ENCODE measurements at places on chromosomes 7 and 10. TPM values are rescaled to one million over a fixed set of nuclear protein-coding genes. Genes with fewer than 3 reads are reported as not detected.

DNA sequence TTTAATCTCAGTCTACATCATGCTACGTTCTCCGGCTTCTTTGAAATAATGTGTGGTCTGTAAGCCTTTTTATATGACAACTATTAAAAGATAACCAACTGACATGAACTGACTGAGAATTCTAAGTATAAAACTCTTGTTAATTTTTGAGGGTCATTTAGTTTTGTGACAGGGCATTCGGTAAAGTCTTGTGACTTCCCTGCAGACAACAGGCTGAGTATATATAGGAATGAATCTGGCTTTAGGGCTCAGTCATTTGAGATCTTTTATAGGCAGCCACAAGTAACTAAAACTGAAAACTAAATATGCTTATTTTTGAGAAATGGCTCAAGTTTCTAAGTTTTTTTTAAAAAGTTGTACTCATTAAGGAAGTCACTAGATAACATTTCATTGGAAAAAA lies 62.5 kb upstream of the SCIN start:
- no peak for DNase-seq

DNA sequence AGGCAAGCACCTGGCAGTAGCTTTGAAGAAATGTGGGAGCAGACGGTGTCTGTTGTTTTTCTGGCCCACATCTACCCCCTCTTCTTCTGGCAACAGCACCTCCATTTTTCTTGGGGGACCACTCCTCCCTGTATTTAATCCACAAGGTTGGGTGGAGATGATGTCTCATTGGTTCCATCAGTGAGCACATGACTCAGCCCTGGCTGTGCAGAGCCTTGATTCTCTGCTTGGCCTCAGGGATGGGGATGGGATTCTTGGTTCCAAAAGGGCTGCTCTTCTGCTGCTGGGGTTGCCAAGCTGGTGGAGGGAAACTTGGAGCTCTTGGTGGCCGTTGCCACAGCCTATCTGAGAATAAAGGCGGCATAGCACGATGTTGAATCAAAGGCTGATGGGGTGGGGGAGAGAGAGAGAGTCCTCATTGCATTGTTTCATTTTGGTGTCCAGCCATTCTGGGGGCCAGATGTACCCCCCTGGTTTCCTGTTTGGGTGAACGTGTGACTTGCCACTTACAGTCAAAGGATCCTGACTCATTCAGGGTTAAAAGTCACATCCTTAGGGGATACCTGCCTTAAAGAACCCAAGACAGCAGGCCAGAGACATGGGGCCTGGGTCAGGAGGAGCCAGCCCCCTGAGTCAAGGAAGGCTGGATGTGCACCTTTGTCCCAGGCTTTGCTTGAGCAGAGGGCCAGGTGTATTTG lies 25.9 kb downstream of the GRK5 start:
- DNase-seq = no peak

DNA sequence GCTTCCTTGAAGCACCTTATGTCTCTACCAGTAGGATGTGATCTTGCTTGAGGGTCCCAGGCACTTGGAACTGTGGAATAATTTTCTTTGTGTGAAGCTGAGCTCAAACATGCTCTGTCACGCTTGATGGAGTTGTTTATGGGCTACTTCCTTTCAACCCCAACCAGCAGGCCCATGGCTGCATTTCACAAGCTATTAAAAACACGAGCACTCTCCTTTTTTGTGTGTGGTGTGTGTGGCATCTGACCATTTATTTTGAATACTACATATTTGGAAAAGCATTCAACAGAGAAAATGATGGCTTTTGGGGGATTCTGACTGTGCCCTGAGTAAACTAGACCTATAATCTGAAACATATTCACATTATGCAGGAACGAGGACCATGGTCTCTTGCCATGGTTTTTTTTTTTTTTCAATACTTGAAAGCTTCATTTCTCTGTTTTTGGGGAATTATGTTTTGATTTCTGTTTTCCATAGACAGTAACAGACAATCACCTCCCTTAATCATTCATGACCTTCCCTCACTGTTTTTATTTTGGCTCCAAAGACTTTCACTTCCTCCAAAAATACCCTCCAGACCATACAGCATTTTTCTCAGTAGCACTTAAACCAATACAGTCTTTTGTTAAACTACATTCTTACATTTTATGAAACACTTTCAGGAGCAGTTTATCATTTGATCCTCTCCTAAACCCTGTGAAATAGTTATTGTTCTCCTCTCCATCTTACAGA lies 233.6 kb upstream of the BMPER start:
- DNase-seq = peak; percentile 4

GRCh38 chr10:6416892-6417512 lies 163.1 kb downstream of the PRKCQ start:
- no peak for DNase-seq

- DNase-seq = no peak
Measured at GRCh38 chr7:52095861-52096260, 779.3 kb upstream of the COBL start.

DNA sequence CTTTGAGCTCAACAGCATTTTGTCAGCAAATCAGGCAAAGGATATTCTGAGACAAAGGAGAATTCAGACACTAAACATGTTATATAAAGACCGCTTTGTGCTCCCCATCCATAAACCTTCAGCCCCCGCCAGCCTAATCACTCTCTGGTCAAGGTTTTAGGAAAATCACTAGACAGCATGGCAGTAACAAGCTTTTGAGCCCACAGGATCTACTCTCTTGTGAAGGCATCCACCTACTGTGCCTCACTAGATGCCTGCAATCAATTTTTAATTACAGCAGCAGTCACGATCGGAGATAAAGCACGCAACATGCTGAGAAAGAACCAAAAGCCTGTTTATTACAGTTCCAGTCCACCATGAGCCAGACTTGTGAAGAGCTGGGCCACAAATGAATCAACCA lies 19.1 kb downstream of the PDE1C start:
- DNase-seq = no peak

GRCh38 chr10:43801140-43801539 lies 152.5 kb upstream of the ZNF32 start:
- DNase-seq = no peak

DNA sequence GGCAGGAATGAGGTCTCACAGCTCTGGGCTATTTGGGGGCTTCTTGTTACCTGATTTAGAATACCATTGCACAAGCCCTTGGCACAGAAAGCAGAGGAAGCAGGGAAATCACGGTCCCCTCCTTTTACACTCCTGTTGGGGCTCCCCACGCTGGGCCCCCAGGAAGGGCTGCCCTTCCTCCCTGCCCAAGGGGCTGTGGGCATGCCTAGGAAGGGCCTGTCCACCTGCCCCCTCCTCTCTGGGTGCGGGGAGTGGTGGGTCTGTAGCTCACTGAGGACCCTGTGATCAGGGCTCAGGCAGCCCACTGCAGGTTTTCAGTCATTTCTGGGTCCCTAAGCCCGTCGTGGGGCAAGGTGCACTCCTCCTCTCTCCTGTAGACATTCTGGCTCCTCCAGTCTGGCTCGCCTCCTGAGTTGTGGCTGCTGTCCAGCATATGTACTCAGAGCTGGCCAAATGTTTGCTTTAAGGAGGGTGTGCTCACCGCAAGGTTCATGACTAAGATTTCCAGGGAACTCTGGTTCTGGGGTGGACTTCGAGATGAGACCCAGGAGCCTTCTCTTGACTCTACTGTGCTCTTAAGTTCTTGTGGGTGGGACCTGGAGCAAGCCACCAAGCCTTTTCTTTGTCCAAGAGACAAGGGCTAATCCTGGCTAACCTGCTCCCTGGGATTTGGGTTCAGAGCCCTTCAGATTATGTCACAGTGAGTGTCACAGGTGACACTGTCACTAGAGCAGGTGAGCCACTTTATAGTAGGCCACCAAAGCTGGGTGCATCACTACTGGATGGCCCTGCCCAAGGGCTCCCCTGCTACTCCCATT lies 56.0 kb downstream of the TACR2 start:
- no peak for DNase-seq

- DNase-seq = no peak
Measured at GRCh38 chr7:147971606-147972110, 618.9 kb upstream of the C7orf33 start.

GRCh38 chr10:80421707-80422536 lies 13.6 kb downstream of the PRXL2A start:
- no peak for DNase-seq

DNA sequence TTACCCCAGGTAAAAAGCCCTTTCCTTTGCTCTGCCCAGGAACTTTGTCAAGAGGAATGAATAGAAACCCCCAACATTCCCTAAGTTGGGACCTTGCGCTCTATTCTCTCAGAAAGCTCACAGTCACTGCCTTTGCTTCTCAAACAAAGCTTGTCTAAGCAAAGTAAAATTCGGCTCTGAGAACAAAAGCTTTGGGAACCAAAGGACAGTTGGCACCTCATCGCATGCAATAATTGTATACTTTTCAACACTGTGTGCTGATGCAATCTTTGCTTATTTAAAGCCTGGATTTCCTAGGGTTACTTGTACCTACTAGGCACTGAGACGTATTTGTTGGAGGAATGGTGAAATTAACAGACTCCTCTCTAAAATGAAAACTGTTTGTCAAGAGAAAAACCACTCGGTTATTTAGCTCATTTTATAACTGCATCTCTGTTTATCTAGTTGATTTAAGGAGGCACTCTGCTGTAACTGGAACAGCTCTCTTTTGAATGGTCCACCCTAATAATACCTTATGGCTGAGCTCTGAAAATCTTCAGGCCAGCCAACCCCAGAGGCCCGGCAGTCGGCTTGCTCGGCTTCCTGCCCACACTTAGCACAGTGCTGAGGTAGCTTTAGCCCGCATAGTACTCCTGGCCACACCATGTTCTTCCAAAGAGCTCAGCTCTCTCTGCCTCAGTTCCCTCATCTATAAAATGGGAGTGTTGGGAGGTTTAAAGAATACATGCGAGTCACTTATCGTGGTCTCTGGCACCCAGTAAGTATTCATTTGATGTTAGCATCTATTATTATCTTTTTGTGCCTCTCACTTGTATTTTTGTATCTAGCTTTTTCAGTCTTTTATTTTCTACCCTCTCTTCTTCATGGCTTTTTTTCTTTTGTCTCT lies 80.2 kb upstream of the PRR15 start:
- DNase-seq = no peak

- DNase-seq = no peak
Measured at GRCh38 chr7:28531291-28531690, 119.0 kb downstream of the CREB5 start.

DNA sequence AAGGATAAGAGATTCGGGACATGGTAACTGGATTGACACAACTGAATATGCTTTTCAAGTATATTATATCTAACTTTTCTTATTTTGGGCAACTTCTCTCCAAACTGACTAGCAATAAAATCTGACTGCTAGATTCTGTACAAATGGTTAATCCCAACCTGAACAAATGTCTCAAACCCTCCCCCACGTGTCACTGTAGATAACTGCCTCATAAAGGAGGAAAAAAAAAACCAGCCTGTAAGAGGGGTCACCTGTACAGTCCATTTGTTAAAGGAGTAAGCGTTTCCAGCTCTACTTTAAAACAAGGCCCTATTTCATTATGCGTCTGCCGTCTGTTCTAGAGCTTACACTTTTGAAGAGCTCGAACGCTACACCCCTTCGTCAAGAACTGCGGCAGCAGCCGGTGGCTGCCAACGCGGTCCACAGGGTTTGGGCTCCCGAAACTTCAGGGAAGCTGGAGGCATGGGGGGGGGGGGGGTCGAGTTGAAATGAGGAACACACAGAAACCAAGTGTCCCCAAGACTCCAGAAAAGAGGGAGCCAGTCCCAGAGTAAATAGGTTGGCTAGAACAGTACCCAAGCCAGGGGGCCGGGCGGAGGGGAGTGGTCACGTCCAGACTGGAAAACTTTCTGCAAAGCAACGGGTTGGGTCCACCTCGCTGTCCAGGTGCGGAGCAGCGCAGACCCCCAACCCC lies 492 bp downstream of the COG5 start:
- DNase-seq = no peak

GRCh38 chr10:9719246-9719645 lies 1298.4 kb upstream of the CELF2 start:
- no peak for DNase-seq

GRCh38 chr10:132664407-132664806 lies 121.5 kb downstream of the NKX6-2 start:
- no peak for DNase-seq

- no peak for DNase-seq
Measured at GRCh38 chr10:115093776-115094408, 727 bp downstream of the ATRNL1 start.

DNA sequence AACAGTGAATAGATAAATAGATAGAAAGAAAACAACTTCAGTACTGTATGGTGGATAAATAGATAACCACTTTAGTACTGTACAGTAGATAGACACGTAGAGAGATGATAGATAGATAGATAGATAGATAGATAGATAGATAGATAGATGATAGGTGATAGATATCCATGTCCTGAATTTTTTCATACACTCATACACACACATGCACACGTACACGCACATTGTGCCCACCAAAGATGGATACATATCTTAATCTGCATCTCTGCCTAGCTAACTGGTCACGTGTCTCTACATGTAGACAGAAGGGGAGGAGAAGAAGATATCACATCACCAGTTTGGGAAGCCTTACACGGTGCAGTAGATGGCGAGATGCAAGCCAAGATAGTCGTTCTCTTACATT lies 99.2 kb downstream of the ARID5B start:
- DNase-seq = no peak

GRCh38 chr10:47160967-47161366 lies 139.0 kb upstream of the GDF10 start:
- no peak for DNase-seq

DNA sequence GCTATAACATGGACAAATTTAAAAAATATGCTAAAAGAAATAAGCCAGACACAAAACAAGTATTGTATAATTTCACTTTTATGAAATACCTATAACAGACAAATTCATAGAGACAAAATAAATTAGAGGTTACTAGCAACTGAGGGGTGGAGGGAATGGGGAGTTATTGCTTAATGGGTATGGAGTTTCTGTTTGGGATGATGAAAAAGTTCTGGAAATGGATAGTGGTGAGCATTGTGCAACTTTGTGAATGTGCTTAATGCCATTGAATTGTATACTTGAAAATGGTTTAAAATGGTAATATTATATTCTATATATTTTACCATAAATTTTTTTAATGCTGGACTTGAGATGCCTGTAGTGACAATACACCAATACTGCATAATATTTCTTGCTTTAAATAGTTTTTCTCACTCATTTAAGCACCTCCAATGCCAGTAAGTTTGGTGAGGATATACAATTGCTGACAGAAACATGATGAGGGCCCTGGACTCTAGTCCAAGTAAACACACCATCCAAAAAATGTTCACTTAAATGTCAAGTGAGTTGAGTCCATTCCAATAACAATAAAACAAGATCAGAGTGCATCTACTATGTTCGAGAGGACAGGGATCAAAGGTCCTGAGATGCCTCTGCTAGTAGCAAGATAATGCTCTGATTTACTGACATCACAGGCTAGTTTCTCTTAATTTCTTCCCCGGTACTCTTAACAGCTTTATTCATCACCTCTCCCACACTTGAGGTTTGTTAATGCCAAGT lies 71.9 kb downstream of the NT5C2 start:
- no peak for DNase-seq

GRCh38 chr10:129792141-129792540 lies 171.9 kb downstream of the EBF3 start:
- no peak for DNase-seq

GRCh38 chr7:1844336-1844950 lies 174.4 kb downstream of the ELFN1 start:
- no peak for DNase-seq

The NKX6-2 gene
- total RNA-seq = 0.14 TPM

The FUOM gene
- total RNA-seq = 57.2 TPM

The PRPS1L1 gene
- not detected for total RNA-seq

The PTN gene
- total RNA-seq = 21.5 TPM

The VAX1 gene
- not detected for total RNA-seq

The RELN gene
- 1.2 TPM for total RNA-seq

The INHBA gene
- 8.9 TPM for total RNA-seq

The ING3 gene
- total RNA-seq = 11.0 TPM
